Fibroblast of skin of right biceps (primary cell): ENCODE measurements at places on chromosomes 6 and 20.

- DNase-seq = no peak
Measured at GRCh38 chr6:112122756-112123155, 35.4 kb downstream of the FAM229B start.

DNA sequence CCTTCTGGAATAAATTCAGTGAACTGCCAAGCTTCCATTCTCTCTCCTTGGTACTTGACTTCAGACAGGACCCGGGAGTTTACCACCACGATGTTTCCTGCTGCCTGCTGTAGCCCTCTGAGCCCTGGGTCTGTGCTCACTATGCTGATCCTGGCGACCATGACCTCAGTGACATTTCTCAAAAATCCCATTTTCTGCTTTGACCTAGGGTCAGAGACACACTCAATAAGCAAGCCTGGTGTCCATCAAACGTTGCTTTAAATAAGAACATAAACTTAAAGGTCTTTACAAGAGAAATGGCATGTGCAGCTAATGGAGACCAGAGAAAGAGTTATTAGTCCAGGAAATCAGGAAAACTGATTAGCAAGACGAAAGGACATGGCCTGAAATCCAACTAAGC, 509.7 kb upstream of the SULF2 start:
- DNase-seq = no peak

- no peak for DNase-seq
Measured at GRCh38 chr20:33431797-33432381, 11.7 kb downstream of the SNTA1 start.

DNA sequence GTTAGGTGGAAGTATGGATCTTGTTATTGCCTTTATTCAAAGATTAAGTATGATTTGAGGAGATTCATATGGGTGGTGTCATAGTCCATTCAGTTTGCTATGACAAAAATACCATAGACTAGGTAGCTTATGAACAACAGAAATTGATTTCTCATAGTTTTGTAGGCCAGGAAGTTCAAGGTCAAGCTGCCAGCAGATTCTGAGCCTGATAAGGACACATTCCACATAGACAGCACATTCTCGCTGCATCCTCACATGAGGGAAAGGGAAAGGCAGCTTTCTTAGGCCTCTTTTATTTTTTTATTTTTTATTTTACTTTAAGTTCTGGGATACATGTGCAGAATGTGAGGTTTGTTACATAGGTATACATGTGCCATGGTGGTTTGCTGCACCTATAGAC, 27.7 kb downstream of the ME1 start:
- peak; percentile 2 for DNase-seq

DNA sequence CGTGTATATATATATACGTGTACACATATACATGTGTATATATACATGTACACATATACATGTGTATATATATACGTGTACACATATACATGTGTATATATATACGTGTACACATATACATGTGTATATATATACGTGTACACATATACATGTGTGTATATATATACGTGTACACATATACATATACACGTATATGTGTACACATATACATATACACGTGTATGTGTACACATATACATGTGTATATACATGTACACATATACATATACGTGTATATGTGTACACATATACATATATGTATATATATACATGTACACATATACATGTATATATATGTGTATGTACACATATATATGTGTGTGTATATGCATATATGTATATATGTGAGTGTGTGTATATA, 317.2 kb downstream of the LAMA2 start:
- no peak for DNase-seq

DNA sequence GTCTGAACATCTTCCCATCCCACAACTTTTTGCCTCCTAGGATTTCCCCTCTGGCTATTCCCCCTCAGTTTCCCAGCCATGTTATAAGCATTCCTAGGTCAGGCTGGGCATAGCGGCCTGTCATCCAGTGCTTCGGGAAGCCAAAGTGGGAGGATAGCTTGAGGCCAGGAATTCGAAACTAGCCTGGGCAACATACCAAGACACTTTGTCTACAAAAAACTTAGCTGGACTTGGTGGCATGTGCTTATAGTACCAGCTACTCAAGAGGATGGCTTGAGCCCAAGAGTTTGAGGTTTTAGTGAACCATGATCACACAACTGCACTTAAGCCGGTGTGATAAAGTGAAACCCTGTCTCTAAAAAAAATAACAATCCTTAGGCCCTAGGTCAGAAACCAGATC, 447.4 kb downstream of the KIF16B start:
- no peak for DNase-seq

- no peak for DNase-seq
Measured at GRCh38 chr6:87900160-87900698, 147.4 kb upstream of the SPACA1 start.

DNA sequence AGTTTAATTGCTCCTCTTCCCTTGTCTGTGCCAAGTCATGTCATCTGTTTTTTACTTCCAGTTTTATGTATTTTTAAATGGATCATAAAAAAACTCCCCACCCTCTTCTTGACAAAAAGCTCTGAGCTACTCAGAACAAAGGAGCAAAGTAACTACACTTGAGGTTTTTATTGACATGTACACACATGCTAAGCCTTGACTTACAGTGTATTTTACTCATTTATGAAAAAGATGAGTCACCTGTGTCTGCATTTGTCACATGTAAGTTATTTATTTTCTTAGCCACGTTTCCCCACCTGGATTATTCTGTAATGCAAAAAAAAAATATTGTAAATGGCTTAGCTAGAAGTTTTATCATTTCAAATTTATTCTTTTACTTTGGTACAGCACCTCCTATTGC, 628.8 kb upstream of the SLC35B3 start:
- no peak for DNase-seq

- DNase-seq = no peak
Measured at GRCh38 chr6:129284225-129284624, 401.3 kb downstream of the LAMA2 start.

DNA sequence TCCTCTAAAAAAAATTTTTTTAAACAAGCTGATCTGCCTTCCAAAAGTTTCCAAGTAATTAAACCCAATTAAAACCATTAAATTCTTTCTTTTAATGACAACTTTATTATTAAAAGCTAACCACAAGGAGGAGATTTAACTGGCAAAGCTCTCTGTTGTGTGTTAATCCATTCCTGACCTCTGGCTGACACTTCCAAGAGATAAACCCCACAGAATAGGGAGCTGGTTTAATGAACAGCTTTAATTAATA, 230.8 kb downstream of the EYA2 start:
- peak; percentile 59 for DNase-seq

DNA sequence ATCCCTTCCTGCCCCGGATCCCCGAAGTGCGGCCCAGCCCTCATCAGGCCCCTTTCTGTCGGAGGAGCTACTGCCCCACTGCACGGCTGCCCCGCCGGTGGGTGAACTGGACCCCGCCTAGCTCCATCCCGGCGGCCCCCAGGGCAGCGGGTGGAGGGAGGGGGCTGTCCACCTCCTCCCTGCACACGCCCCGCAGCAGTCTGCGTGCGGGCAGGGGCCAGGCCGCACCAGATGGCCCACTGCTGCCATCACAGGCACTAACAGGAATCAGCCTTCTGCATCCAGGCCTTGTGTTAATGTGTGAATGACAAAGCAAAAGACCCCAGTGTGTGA, 54.9 kb upstream of the UNC93A start:
- DNase-seq = no peak

- DNase-seq = no peak
Measured at GRCh38 chr6:115203381-115203780, 857.3 kb downstream of the FRK start.

DNA sequence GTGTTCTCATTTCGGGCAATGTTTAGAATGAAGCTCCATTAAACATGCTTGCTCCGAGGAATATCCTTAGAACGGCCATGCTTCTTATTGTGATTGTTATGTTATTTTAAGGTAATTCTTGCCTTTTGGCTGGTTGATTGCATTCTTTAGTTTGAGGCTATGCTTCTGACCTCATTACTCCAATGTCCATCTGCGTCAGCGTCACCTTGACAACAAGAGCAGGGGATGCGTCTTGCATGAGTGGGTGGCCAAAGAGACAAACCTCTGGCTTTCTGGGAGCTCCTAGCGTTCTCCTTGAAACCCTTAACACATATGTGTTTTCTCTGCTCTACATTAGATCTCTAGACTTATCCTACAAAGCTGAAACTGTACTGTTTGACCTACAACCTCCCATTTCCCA, 184.3 kb downstream of the THBS2 start:
- DNase-seq = no peak

- DNase-seq = peak; percentile 24
Measured at GRCh38 chr6:148854096-148854495, 107.3 kb downstream of the UST start.

GRCh38 chr20:13029687-13030375, 21.1 kb downstream of the SPTLC3 start:
- peak; percentile 94 for DNase-seq

DNA sequence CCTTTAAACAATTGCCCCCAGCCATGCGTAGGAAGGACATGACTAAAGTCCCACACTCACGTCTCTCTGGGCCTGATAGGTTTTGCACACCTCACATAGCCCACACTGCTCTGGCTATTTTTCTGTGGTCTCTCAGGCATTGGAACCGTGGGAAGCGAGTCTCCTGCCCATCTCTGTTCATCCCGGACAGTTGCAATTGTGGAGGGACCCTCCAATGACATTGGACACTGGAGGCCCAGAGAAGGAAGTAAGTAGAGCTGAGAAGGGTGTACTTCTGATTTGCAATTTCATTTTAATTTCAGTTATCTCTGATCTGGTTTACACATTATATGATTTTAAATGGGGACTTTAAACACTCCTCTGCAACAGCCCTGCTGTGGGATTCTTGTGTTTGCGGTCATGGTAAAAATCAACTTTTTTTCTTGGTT, 23.3 kb upstream of the CST3 start:
- no peak for DNase-seq

DNA sequence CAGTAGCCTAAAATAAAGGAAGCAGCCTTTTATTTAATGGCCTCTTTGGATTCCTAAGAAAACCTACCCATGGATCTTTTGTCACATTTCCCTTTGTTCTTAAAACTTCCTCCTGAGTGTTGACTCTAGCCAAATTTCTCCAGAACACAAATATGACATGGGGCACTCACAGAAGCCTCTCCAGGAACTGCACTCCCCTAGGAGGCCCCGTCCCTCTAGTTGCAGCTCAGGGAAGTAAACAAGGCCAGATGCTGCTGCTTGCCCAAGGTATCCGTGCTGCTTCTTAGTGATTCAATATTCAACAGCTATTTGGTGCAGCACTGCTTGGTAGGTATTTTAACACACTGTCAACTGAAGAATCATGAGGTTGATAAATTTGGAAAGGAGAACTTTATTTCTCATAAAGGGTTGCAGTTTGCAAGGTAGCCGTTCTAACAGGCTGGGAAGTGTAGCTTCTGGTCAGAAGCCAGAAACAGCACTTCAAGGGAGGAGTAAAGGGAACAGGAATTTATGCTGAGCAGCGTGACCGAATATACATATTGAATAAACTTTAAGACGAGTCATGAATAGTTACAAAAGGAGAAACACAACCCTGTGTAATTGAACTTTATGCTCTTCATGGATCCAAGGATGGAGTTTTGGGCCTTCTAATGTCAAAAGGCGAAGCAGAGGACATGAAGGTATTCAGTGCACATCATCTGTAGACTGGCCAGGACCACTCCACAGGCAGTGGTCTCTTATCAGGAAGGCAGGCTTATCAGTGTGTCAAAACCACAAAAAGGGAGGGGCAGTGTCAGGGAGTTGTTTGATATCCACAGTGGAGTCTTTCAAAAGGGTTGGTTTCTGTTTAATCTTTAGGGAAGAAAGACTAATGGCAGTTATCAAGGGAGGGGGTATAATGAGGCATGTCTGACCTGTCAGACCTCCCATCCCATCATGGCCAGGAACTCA, 63.3 kb downstream of the CD24 start:
- DNase-seq = no peak

DNA sequence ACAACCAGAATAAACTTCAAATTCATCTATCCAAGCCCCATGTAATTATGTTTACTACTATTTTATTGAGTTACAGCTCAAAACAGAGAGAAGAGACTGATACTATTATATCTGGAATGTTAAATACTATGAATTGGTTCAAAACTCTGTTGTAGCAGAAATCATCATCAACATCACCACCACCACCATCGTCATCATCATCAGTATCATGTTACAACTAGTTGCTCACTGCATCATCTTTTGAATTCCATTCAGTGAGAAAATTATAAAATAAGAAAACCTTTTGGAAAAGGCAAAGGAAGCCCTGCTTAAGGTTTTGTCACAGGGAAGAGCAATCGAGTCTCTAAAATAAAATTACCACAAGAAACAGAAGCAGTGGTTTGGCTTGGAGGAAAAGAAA, 36.2 kb upstream of the THEMIS start:
- peak; percentile 22 for DNase-seq

- DNase-seq = no peak
Measured at GRCh38 chr20:24735263-24735662, 213.8 kb upstream of the CST7 start.

DNA sequence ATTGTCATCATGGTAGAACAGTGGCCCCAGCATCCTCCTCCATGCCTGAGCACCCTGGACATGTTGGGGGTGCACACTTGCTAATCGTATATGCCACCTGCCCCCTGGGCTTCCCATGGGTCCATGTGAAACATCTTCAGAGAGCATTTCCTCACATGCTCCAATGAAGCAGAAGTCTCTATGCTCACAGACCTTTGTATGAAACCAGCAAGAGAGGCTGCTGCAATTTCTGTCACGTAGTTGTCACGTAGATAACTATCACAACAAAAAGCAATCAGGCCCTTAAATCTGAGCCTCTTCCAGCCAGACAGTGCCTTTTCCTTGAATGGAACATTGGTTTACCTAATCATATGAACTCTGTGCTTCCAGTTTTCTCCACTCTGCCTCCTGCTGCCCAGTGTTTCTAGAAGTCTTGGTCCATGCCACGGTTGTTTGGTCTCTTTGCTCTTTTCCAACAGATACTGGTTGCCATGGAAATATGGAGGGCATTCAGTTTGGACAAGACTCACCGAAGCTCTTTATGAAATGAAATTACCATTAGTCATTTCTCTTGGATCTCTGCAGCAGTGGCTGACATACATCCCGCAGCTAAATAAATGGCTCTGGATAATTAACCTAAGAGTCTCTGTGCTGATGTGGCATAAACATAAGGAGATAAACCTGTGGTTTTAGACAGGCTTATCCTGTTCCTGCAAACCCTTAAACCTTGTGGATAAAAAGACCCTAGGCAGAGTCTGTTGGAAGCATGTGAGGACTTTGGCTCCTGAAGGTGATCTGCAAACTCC, 172.8 kb upstream of the SYNDIG1 start:
- no peak for DNase-seq

DNA sequence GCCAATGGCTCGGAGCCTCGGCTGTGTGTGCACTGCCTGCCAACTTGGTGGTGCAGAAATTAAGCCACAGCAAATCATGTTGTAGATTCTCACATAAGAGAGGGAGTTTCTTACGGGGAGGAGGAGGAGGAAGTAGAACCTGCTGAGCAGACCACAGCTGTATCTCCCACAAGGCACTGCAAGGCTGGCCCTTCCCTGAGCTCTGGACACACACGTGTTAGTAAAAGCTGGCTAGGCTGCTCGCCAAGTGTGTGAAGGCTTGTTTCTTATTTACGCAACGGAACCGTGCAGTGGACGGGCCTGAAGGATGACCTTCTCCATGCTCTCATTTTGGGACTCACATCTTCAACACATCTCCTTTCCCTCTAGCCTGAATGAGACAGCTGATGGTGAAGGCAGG, 15.7 kb upstream of the QKI start:
- no peak for DNase-seq
